ENCODE measurements at places on chromosomes 2 and 18.

GRCh38 chr2:135590619-135591260 is 59.5 kb downstream of the R3HDM1 start:
- DNase-seq: no peak

DNA sequence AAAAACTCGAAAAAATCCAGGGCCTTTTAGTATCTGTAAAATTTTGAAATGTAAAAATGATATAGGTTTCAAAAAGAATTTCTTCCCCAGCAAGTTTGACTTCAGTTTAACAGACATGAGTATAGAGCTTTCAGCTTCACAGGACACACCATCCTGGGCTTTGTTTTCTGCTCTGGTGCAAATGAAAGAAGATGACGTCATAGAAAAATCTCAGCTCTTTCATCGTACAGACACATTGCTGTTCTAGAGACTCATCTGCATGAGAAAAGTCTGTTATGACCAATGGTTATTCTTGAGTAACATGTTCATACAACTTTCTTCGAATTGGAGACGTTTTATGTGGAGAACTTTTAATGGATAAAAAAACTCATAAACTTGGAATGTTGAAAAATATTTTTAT is 111.7 kb upstream of the DYNAP start:
- DNase-seq: no peak

- no peak for DNase-seq
Observed at GRCh38 chr2:203578759-203579643, 43.9 kb upstream of the RAPH1 start.

- DNase-seq: no peak
Observed at GRCh38 chr2:522776-523175, 154.4 kb downstream of the TMEM18 start.

DNA sequence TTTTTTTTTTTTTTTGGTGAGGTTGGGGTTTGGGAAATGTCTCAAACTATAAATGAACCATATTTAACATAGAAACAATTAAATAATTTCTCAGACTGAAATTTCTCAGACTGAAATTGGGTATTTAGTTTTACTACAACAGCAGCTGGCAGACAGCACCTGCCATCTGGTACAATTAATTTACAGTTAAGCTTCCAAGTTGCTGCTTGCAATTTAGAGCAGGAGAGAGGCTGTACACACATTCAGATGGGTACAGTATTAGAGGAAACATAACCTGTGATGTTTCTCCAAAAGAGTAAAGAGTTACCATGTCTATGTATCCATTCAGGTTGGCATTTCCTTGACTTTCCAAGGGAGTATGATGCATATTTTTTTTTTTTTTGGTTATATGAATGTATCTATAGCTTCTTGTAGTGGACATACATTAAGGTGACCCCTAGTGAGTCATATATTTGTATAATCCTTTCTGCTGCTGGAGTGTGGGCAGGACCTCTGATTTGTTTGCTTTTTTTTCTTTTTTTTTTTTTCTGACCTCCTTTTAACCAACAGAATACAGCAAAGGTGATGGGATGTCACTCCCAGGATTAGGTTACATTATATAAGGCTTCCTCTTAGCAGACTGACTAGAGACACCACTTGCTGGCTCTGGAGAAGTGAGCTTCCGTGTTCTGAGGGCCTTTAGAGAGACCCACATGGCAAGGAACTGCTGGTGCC is 201.7 kb downstream of the PTH2R start:
- DNase-seq: no peak

- no peak for DNase-seq
Observed at GRCh38 chr18:12933327-12933726, 14.5 kb upstream of the SEH1L start.

- DNase-seq: no peak
Observed at GRCh38 chr2:19865151-19865550, 36.6 kb downstream of the TTC32 start.

GRCh38 chr2:127463155-127463991 is 45.1 kb downstream of the PROC start:
- DNase-seq: no peak

DNA sequence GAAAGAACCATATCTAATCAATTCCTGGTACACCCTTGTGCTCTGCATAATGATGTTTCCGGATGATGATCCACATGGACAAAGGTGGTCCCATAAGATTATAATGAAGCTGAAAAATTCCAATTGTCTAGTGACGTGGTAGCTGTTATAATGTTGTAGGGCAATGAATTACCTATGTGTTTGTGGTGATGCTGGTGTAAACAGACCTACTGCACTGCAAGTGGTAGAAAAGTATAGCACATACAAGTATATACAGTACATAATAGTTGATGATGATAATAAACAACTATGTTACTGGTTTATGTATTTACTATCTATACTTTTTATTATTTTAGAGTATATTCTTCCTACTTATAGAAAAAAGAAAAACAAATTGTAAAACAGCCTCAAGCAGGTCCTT is 8.4 kb downstream of the DGKD start:
- no peak for DNase-seq

DNA sequence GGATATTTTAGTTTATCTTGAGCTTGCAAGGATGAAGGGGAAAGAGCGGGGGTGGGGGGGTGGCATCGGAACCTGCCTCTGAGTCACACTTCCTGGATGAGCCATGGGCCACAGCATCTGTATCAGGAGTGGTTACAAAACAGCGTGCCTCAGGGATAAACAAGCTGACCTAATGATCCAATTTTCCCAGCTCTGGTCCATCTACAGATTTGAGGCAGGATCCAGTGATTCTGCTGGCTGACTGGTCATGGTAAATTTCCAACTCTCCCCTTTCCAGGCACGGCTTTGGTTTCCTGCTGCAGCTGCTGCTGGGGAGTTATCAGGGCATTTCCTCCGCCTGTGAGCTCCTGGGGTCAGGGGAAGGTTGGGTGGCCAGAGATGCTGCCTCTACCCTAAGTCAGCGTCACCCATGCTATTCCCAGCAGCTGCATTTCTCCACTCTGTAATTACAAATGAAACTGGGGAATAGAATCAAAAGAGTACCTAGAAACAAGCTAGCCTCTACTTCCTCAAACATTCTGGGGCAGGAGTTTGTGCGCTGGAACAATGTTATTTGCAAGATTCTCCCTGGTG is 4.7 kb upstream of the HPCAL1 start:
- no peak for DNase-seq

- DNase-seq: peak; percentile 5
Observed at GRCh38 chr2:41966431-41966893, 81.4 kb upstream of the PKDCC start.

DNA sequence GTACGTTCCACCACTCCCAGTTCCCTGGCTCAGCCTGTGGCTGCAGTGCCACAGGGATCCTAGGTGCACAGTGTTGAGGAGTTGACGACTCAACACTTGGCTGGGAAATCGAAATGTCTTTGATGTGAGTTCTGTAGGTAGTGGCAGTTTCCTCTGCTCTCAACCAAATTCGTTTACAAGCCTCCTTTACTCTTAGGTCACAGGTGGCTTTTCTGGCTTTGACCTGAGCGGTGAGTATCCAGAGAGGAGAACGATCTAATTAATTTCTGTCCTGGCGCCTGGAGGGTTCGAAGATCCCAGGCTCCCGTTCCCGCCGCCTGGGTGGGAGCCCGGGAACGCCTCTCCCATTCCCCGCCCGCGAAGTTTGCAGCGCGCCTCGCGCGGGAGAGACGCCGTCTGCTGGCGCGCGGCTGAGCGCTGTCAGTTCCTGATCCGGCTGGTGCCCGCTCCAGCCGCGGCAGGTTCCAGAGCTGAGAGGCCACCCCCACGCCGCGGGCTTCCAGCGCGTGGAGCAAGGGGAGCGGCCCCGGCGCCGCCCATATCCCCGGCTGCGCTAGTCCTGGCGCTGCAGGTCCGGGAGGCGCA is at the start of gene LAMA3:
Gene LAMA3, plus strand, starts transcription at position 423 of the 585 bp plus-strand sequence. CDS start 231 bp downstream, outside the sequence.
- no peak for DNase-seq

DNA sequence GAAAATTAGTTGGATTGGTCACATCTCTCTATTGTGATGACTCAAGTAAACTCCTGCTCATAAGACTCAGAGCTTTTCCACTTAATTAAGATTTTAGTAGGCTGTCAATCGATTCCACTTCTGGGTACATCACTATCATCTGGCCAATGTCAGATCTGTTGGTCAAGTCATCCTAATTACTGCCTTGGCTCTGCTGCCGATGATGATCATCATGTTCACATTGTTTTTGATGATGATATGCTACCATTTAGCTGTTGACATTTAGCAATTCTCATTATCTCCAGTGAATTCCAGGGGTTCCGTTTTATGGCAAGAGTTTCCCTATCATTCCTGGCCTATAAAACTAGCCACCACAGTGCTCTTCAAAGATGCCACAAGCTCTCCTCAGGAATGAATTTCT is 253.4 kb downstream of the IKZF2 start:
- DNase-seq: no peak

GRCh38 chr18:1968801-1969498 is 602.4 kb downstream of the METTL4 start:
- DNase-seq: no peak

DNA sequence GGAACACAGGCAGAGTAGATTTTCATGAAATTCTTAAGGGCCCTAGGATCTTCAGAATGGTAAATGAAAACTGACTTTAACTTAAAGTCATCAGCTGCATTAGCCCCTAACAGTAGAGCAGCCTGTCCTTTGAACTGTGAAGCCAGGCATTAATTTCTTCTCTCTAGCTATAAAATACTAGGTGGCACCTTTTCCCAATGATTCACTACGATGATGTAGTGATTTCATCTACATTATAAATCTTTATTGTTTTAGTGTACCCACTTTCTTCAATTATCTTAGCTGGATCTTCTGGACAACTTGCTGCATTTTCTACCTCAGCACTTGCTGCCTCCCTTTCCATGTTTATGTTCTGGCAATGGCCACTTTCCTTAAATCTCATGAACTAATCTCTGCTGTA is 290.5 kb downstream of the NOL4 start:
- no peak for DNase-seq

- DNase-seq: no peak
Observed at GRCh38 chr18:12028674-12029073, 47.4 kb downstream of the IMPA2 start.

DNA sequence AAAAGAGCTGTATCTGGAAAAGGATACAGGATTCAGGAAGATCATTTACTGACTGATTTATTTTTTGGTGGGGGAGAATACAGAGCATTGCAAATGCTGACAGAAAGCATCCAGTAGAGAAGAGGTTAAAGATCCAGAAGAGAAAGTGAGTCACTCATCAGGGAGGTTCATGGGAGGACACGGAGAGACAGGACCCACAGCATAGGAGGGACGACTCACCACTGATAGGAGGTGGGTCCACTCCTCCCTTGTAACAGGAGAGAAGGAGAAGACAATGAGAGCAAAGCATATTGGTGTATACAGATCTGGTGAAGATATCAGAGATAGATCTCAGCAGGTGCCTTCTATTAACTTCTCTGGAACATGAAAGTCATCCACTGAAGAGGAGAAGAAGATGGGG is 142.4 kb upstream of the AQP4 start:
- DNase-seq: no peak

- DNase-seq: no peak
Observed at GRCh38 chr2:60710707-60711106, 45.4 kb upstream of the PAPOLG start.

DNA sequence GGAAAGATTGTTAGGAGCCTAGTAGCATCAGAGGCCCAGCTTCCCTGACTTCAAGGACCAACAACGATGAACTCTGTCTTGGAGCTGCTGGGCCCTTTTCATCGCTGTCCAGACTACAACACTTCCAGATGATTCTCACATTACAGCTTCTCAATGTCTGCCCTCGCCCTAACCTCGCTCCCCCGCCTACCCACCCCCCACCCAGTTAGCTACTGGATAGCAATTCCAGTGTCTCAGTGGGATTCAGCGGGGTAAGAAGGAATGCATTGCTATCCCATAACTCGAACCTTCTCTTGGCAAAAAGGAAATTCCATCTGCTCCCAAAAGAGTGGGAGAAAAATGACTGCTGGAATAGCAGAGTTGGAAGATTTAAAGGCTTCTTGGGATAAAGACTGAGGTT is 65.0 kb downstream of the RPL37A start:
- no peak for DNase-seq
